ENCODE measurements at places on chromosomes 6 and 20.

DNA sequence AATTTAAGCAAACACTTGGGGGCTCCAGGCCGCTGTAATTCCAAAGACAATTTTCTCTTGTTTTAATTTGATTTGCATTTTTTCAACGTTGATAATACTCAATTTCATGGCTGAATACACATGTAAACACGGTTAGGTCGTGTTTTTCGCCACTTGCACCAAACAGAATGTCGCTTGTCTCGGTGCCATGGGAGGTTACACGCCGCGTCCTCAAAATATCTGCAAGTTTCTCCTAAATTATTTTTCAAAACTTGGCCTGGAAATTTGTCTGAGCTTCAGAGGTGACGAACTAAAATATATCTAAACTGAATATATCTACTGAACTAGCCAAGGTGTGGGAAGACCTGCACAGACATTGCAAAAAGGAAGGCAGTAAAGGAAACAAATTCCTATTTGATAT is 15.0 kb downstream of the FOXA2 start:
- no peak for DNase-seq

GRCh38 chr20:43372051-43372450 is 85.6 kb upstream of the SRSF6 start:
- DNase-seq: no peak

GRCh38 chr6:168865-169455 is 123.3 kb upstream of the DUSP22 start:
- no peak for DNase-seq

DNA sequence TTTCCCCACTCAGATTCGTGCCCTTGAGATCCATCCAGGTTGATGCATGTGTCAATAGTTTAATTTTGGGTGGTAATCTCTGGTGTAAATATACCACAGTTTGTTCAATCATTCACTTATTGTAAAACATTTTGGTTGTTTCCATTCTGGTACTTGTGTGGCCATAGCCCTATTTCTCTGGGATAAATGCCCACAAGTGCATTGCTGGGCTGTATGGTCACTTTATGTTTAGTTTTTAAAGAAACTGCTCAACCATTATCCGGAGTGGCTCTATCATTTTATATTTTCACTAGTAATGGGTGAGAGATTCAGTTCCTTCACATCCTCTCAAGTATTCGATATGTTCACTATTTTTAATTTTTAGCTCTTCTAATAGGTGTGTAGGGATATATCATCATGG is 60.7 kb upstream of the RNF24 start:
- DNase-seq: no peak

DNA sequence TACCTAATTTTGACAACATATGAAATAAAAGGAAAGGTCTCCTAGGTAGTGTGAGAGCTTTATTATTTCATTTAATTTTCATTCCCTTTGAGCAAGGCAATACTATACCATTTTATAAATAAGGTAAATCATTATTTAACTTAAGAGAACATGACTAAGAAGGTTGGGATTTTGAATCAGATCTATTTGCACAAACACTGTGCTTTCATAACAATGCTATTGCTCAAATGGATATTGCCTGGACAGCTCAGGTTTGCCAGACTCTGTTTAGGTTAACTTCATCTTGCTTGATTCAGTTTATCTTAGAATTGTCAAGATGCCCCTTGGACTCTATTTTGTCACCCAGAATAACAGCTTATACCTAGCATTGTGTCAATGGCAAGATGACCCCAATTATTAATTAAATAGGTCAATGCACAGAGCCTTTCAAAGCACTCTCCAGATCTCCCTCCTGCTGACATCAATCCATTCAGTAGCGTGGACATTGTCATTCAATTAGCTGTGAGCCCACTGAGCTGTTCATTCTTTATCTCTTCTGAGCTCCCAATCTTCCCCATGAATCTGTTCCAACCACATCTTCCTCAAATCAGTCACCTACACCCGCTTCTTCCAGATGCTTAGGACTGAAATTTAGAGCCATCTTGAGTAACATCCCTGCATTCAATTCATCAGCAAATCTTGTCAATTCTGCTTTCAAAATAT is 42.1 kb upstream of the TMEM30A start:
- no peak for DNase-seq

- DNase-seq: no peak
These were observed 110.0 kb downstream of the PPP1R14C start for GRCh38 chr6:150252714-150253444.

GRCh38 chr20:22180244-22180643 is 404.1 kb downstream of the FOXA2 start:
- no peak for DNase-seq

- peak; percentile 7 for DNase-seq
These were observed 634 bp upstream of the BTBD9 start for GRCh38 chr6:38640216-38640909.

GRCh38 chr6:28719275-28719940 is 193.7 kb downstream of the GPX5 start:
- peak; percentile 49 for DNase-seq

GRCh38 chr6:24947636-24948035 is 11.9 kb upstream of the RIPOR2 start:
- DNase-seq: no peak

GRCh38 chr6:8707956-8708772 is 272.8 kb upstream of the SLC35B3 start:
- DNase-seq: no peak

DNA sequence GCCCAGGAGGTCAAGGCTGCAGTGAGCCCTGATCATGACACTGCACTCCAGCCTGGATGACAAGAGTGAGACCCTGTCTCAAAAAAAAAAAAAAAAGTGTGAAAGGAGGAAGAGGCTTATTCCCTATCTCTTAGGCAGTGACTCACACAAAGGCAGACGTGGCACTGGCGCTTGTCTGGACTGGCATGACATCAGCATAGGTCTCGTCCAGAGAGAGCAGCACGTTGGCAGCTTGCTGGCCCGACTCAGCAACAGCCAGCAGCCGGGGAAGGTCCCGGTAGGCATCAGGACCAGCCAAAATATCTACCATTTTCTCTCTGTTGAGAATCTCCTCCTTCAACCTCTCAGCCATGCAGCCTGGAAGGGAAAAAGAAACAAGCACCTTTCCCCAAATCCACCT is 14.1 kb downstream of the CDK5RAP1 start:
- no peak for DNase-seq

GRCh38 chr6:109783250-109783986 is 92.3 kb downstream of the FIG4 start:
- no peak for DNase-seq

- DNase-seq: no peak
These were observed 118.0 kb upstream of the IRAK1BP1 start for GRCh38 chr6:78749326-78749725.

DNA sequence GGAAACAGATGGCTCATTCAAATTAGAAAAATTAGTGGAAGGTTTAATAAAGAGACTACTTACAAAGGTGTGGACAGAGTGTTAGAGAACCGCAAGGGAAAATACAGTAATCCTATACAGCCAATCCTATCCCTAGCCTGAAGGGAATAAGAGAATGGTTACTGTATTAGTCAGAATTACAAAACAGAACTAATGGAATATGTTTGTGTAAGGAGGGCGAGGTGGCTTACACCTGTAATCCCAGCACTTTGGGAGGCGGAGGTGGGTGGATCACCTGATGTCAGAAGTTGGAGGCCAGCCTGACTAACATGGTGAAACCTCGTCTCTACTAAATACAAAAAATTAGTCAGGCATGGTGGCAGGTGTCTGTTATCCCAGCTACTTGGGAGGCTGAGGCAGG is 16.3 kb upstream of the TRPC4AP start:
- no peak for DNase-seq

DNA sequence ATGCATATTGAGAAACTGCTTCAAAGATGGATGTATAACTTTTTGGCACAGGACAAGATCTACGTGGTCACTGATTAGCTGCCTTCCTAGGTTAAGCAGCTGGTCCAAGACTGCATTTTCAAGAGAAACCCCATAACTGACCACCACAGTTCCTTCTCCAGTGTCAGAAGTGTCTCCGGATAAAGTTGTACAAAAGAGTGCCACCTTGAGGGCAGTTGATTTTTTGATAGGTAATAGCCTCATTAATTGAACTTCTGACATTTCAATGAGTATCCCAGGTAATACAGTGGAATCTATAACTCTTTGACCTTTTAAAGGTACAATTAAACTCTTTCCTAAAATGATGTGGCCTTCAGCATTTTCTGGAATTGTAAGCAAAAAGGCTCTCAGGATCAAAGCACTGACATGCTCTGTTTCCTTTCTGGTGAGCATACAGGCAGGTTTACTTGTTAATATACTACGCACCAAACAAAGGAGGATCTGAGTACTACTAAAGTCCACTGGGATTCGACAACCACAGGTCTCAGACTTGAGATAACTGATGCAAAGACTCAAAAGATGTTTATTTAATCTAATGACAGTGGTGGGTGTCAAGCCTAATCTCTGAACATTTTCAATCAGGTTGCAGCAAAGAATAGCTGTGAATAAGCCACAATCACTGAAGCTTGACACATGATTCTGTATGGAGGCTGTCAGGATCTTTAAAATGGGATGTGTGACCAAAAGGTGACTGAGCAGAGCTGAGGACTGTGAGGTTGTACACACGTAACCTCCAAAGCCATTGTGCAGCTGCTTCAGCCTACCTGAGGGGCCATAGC is 21.2 kb downstream of the MKKS start:
- DNase-seq: no peak

DNA sequence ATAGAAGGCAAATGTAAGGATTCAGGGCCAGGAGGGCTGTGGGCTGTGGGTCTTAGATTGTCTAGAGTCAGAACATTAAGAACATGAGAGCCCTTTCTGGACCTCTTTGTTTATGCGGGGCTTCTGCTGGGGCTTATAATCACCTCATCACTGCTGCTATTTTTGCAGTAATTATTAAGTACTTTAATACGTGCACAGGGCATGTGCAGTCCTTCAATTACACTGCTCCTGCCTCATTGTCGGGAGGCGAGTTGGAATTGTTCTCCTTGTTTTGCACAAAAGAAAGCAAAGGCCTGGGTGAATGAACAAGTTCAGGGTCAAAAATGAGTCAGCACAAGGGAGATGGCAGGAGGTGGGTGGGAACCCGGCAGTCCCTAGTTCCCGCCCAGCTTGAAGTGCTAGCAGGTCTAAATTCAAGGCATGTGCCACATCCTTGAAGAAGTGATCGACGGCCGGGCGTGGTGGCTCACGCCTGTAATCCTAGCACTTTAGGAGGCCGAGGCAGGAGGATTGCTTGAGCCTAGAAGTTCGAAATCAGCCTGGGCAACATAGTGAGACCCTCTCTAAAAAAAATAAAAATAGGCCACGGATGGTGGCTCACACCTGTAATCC is 34.4 kb upstream of the PTPN1 start:
- no peak for DNase-seq

DNA sequence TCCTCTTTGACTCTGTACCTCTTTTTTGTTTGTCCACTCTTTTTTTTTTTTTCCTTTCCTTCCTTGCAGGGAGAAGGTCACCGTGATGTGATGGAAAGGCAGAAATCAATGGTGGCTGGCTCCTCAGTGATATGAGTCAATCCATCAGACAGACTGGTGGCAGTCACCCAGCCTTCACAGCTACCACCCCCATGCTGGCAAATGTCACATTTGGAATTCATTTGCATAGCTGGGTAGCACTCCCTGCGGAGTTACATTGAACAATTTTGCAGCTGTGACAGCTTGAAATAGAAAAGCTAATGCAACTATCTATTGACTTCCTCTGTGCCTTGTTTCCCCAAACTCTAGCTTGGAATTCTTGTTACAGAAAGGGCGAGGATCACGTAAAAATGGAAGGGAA is 668.4 kb downstream of the C6orf118 start:
- DNase-seq: no peak

GRCh38 chr6:168641446-168641845 is 200.5 kb downstream of the SMOC2 start:
- no peak for DNase-seq

- no peak for DNase-seq
These were observed 116.5 kb upstream of the HDAC2 start for GRCh38 chr6:114087496-114087895.

DNA sequence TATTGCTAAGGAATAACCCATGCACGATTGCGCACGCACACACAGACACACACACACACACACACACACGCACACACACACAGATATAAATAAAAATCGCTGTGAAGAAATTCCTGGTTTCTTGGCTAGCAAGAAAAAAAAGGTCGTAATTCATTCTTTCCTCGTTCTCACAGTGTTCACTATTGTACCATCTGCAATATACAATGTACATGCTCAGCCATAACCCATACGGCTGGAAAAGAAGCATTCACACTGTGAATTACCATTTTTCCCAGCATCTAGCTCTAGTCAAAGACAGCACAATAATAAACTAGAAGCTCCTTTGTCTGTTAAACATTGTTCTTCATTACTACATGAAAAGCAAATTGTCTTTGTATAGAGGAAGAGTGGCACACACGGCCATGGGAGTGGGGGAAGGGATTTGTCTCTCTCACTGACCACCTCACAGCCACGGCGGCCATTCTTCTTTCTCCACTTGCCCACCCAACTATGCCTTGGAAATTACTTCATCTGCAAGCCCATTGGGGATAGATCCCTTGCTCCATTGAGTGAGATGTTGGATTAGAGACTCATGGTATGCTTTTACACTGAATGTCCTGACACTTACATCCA is 115.3 kb upstream of the ID4 start:
- DNase-seq: no peak

DNA sequence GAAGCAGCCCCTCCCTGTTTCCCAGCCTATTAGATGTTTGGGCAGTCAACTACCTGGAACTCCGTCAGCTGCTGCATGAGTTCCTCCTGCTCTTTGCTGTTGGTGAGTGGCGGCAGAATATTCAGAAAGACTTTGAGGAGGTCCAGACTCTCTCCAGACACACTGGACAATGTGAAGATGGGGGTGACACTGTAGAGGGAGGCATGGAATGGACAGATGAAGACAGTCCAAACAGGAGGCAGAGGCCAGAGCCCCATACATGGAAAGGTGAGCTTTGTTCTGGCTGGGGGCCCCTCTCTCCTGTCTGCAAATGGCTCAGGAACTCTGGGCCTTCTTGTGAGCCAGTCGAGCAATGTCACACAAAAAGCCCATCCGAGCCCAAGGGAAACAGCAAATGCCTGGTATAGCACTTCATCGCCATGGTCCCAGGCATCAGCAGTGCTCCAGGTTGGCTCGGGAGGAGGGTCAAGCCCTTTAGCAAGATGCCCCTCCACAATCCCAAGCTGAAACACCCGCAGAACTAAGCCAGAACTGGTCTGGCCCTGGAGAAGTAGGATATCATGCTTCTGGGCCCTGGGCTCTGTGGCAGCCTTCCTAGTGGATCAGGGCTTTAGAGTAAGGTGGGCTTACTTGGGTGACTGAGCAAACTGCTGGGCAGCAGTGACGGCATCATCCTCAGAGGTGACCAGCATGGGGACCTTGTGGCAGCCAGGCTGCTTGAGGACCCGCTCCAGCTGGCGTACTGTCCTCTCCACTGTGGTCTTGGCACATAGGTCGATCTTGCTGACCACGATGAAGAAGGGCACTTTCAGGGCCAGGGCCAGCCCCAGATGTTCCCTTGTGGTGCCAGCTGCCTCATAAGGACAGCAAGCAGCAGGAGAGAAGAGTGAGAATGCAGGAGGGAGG is 4.9 kb downstream of the GTPBP2 start:
- DNase-seq: no peak

GRCh38 chr6:161891542-161891941 is 617.7 kb upstream of the AGPAT4 start:
- DNase-seq: no peak

GRCh38 chr20:61346996-61347395 is 94.9 kb downstream of the CDH4 start:
- no peak for DNase-seq

Measured in activated T-cell treated with anti-CD3 and anti-CD28 coated beads for 48 hours (primary cell).